Upper lobe of left lung (tissue), 6 donors: ENCODE measurements at places on chromosomes 4 and X. TPM values are rescaled to one million over a fixed set of nuclear protein-coding genes. Genes with fewer than 3 reads are reported as not detected.

Gene GALNTL6
- total RNA-seq: 0.26 TPM

Gene SERTM2
- not detected for total RNA-seq

Gene TLL1
- 2.3 TPM for total RNA-seq

Gene TRIM61
- total RNA-seq: 0.76 TPM

GRCh38 chr4:32569861-32570260, 1849.7 kb downstream of the PCDH7 start:
- DNase-seq: no peak
- H3K27ac ChIP-seq: no peak overlapping the region
- no peaks in the 10 kb centered on the region for H3K36me3 ChIP-seq
- H3K4me1 ChIP-seq: no peaks in the 10 kb centered on the region

GRCh38 chr4:4549534-4549933, 7.7 kb upstream of the STX18 start:
- H3K4me1 ChIP-seq: no peaks in the 10 kb centered on the region

DNA sequence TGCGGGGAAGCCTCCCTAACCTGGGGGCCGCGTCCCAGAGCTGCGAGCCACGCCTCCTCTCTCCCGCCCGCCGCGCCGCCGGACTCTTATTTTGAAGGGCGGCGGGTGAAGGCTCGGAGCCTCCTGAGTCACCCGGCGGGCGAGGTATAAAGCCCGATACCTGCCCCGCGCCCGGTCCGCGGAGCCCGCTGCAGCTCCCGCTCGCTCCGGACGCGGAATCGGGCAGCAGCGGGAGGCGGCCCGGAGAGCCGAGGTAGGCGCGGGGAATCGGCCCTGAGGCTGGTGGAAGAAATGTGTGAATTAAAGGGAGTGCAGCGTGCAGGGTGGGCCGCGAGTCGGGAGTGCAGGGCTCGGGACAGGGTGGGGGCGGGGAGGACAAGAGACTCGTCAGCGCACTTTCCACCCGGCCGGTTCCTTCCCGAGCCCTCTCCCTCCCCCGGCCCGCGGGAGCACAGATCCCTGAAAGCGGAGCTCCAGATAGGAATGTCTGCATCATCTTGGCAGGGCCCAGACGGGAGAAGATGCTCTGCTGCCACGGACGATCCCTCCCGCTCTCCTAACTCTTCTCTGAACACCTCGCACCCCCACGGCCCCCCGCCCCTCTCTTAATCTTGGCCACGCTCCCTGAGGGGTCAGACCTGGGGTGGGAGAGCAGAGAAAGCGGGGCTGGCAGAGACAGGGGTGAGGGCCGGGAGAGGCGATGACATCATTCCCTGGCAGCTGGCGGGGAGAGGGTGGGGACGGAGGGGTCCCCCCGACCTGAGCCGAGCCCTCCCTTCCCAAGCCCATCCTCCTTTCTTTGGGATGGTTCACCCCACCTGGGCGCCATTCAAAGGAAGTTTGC, 177.9 kb downstream of the CBR4 start:
- peak; percentile 80 for DNase-seq
- H3K27ac ChIP-seq: peak overlapping the region; percentile 83
- peaks cover 12% of the 10 kb centered on the region for H3K27me3 ChIP-seq
- peaks cover 16% of the 10 kb centered on the region for H3K4me1 ChIP-seq
- H3K4me3 ChIP-seq: peak overlapping the region; percentile 59

DNA sequence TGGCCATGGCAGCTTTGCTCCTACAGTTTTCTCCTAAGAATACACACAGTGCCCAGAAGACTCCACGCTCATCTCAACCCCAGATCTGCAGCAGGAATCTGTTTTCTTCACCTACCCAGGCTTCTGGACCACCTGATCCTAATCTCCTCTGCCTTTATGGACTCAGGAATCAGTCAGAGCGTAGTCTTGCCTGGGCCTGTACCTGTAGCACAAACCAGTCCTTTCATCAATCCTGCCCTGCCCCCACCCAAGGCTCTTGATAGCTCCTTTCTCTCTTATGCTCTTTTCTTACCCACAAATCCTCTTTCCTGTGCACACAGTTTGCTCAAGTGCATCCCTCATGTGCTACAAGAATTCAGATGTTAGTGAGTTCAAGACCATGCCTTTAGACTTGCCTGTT, 89.7 kb downstream of the ZNF718 start:
- no peaks in the 10 kb centered on the region for H3K36me3 ChIP-seq
- H3K27me3 ChIP-seq: no peaks in the 10 kb centered on the region
- no peaks in the 10 kb centered on the region for H3K4me1 ChIP-seq
- no peak for DNase-seq

- no peak for DNase-seq
- H3K36me3 ChIP-seq: no peaks in the 10 kb centered on the region
- H3K4me3 ChIP-seq: no peak overlapping the region
- no peak overlapping the region for H3K27ac ChIP-seq
- peaks cover 4% of the 10 kb centered on the region for H3K4me1 ChIP-seq
Measured at GRCh38 chrX:13252726-13253125, 67.1 kb downstream of the ATXN3L start.

- H3K27me3 ChIP-seq: no peaks in the 10 kb centered on the region
- no peak for DNase-seq
- no peaks in the 10 kb centered on the region for H3K4me1 ChIP-seq
- no peak overlapping the region for H3K4me3 ChIP-seq
- H3K27ac ChIP-seq: no peak overlapping the region
- peaks cover 15% of the 10 kb centered on the region for H3K36me3 ChIP-seq
Measured at GRCh38 chr4:185307136-185307950, 88.4 kb downstream of the LRP2BP start.

- H3K27me3 ChIP-seq: no peaks in the 10 kb centered on the region
- no peak overlapping the region for H3K27ac ChIP-seq
- no peak for DNase-seq
- no peaks in the 10 kb centered on the region for H3K4me1 ChIP-seq
Measured at GRCh38 chr4:48812866-48813265, 18.0 kb upstream of the OCIAD1 start.

- H3K27ac ChIP-seq: no peak overlapping the region
- H3K36me3 ChIP-seq: no peaks in the 10 kb centered on the region
- no peaks in the 10 kb centered on the region for H3K27me3 ChIP-seq
- H3K4me3 ChIP-seq: no peak overlapping the region
Measured at GRCh38 chrX:72694170-72694569, 19.9 kb downstream of the PHKA1 start.
